ENCODE measurements at places on chromosomes 7 and 10.

GRCh38 chr7:9407816-9408215 is 974.4 kb downstream of the NXPH1 start:
- no peak for DNase-seq

- no peak for DNase-seq
Measured at GRCh38 chr7:128268233-128268632, 27.2 kb downstream of the LEP start.

- no peak for DNase-seq
Measured at GRCh38 chr10:74437822-74438221, 286.8 kb downstream of the ADK start.

GRCh38 chr10:63265222-63265617 is 132.1 kb downstream of the NRBF2 start:
- no peak for DNase-seq

DNA sequence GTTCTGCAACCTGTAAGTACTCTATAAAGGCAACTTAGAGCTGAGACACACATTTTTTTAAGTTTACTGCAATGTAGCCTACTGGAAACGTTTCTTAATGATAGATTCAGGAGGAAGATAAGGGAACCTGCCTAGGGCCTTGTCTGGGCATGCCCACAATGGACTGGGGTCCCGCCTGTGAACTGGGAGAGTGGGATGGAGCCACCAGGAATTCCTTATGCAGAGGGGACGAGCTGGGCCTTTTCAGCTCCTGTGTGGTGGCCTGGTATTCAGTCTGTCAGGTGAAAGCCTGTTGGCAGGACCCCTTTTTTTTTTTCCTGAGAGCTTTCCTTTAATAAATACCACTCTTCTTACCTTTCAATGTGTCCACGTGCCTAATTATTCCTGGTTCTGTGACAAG is 384.4 kb upstream of the ZWINT start:
- no peak for DNase-seq

DNA sequence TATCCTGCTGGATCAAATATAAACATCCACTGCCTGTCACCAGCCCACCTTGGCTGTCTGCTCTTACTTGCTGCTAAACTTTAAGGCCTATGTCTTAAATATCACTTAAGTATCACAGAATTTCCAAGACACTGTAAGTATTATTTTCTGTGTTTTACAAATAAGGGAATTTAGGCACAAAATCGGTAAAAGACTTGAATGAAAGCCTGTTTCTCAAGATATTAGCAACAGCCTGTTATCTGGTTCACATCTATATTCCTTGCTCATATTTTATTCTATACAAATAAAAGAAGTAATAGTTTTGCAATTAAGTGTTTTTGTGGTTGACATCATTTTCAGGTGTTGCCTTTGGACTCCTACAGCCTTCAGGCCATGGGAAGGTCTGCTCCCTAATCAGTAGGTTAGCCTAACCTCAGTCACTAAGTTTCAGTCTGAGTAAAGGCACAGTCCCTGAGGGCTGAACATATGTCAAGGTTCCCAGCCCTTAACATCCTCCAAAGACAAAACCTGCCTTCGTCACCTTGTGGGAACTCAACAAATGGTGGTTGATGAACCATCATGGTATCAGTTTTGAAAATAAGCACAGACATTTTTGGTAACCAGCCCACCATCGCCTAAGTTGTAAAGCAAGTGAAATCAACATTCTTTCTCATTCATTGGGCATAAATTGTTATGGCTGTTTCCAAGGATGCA is 127.1 kb downstream of the CREB5 start:
- DNase-seq, result no peak

DNA sequence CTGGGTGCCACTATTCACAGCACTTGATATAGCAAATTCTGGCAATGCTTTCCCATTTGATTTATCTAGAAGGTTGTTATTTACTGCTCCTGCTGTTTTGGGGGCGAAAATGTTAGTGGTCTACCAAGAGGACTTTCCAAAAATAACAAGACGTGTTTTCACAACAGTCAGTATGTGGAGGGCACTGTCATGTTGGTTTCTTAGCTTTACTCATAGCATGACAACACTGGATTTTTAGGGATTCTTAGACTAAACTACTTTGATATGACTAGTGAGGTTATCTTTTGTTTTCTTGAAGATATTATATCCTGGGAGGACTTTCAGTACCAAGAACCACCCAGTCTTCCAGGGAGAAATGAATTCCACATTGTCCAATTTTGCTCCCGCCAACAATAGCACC is 49.4 kb downstream of the NUDCD3 start:
- DNase-seq, result no peak

- no peak for DNase-seq
Measured at GRCh38 chr10:128386816-128387604, 260.8 kb upstream of the MKI67 start.

DNA sequence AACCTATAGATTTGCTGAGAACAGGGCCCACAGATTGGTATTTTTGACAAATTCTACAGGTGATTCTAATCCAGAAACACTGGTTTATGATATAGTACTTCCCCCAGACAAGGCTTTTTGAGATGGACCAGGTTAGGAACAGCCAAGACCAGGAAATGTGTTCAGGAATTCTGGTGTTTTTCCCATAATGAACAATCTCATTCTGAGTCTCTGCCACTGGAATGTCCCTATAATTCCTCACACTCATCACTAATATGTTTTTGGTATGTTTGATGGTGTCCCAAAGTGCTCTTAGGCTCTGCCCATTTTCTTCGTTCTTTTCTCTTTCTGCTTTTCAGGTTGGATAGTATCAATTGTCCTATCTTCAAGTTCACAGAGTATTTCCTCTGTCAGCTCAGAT is 107.2 kb upstream of the IGFBP3 start:
- DNase-seq, result no peak

DNA sequence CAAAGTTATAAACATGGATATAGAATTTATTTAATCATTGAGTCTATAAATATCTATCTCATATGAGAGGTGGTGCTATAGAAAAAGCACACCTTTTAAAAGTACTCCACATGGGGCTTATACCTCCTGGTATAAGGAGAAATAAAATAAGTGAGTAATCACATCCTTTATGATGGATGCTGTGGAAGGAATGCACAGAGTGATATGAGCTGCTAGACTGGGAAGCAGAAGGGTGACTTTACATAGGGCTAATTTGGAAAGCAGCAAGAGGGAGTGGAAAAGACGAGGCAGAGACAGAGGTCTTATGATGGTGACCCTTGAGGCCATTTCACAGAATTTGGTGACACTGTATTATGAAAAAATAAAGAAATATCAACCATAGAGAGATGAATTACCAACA is 59.4 kb upstream of the AHR start:
- DNase-seq, result no peak

GRCh38 chr10:43050011-43050410 is 26.9 kb upstream of the RET start:
- no peak for DNase-seq

DNA sequence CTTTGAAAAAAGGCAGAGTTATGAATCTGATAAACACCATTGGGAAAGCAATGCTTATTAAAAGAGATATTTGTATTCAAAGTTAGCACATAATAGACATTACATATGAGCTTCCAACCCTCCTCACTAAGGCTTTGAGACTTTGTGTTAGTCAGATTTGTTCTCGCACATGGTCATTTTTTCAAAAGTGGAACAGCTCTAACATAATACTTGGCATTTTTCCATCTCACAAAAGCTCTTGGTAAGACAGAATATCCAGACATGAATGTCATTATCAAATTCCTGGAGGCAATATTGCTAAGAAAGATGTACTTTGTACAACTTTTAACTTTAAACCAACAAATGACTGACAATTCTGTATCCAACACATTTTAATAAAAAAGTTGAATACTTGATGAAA is 292.4 kb upstream of the SMIM30 start:
- no peak for DNase-seq

DNA sequence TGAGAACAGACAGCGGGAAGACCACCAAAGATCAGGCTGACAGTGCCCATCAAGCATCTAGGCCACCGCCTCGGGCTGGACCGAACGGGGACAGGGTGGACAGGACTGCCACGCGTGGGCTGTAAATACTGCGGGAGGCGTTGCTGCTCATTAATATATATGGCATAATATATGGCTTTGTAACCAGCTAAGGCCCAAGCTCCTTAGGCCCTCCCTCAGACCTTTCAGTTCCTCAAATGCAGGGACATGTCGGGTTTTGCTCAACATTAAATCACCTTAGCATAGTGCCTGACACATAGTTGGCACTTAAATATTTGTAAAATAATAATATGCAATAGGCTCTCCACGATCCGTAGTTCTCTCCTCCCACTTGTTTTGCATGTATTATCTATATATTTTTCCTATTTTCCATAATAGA is 402 bp upstream of the TMEM168 start:
- no peak for DNase-seq

- no peak for DNase-seq
Measured at GRCh38 chr7:96059075-96059474, 262.8 kb downstream of the SLC25A13 start.

DNA sequence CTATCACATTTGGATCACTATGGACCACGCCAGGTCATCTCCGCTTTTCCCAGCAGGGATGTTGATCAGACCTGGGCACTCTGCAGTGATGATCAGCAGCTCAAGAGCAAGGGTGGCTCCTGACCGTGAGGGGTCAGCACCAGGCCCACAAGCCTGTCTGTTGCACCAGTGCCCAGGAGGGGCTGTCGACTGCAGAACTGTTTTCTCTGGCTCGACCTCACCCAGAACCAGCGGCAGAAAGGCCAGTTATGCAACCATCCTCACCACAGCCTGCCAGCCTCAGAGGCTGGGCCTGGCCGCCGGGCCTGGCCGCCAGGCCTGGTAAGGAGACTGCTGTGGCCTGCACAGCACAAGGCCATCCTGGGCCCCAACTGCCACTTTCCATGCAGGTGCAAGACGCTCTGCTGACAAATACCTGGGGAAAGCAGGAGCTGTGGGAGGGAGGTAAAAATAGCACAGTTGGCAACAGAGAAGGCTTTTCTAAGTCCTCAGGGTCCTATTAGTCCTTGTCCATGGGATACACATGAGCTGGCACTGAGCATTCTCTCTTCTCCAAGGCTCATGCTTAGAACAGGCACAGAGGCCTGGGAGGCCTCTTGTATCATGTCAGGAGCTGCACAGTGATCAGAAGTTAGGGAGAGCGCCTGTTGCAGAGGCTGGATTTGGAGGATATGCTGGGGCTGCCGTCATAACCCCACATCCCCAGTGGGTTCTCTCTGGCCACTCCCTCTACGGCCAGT is 17.5 kb downstream of the KCNMA1 start:
- no peak for DNase-seq

DNA sequence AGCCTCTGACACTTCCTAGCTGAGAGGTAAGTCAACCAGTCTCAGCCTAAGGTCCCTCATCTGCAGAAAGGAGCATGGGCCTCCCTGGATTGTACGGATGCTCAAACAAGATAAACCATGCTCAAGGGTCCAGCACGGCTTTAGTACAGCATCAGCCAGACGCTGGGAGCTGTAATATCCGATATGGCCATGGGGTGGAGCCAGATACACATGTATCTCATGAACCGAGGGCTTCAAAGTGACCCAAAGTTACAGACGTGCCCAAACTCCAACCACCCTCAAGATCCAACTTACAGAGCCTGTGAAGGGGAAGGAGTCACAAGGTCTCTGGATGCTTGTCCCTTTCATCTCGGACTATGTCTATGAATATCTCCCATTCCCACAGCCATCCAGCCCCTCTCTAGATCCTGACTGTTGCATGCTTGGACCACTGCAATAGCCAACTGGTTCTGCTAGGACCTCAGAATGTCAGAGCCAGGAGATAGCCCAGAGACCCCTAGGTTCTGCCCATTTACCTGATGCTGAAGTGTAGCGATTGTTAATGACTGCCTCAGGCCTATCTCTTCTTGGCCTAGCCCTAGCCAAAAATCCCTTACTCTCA is 142.4 kb downstream of the SH3PXD2A start:
- DNase-seq, result peak; percentile 89

DNA sequence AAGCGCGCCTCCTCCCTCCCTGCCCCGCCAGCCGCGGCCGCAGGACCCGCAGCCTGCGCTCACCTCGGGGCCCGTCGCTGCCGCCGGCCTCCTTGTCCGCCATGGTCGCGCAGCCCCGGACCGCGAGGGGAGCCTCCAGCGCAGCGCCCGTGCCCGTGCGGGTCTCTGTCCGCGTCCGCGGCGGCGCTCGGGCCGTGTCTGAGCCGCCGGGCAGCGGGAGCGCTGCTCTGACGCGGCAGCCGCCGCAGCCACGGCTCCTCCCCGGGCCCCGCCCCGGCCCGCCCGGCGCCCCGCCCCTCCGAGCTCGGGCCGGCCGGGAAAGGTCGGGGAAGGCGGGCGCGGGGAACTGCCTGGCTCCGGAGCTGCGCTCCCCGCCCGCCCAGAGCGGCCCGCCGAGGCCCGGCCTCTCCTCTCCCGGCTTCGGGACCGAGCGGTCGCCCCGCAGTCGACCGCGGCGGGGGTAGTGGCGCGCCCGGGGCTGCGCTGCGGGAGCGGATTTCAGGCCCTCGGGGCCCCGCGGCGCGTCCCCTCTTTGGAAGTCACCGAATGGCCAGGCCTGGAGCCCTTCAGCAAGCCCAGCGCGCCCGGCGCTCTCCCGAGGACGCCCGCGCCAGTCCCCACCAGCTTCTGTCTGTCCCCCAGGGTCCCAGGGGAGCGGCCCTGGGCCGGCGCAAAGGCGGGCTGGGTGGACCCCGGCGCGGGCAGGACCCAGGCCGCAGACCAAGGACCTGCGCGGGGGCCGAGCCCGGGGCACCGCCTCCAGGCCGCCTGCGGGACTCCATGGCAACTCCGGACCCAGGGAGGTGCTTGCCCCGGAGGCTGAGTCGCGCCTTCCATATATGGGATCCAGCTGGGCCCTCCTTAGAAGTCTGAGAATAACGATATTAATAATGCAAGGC is at the start of gene HSPA12A:
TSS of gene HSPA12A (minus strand) at position 200 of the 899 bp plus-strand sequence. CDS start at position 103, 97 bp downstream.
- peak; percentile 71 for DNase-seq

DNA sequence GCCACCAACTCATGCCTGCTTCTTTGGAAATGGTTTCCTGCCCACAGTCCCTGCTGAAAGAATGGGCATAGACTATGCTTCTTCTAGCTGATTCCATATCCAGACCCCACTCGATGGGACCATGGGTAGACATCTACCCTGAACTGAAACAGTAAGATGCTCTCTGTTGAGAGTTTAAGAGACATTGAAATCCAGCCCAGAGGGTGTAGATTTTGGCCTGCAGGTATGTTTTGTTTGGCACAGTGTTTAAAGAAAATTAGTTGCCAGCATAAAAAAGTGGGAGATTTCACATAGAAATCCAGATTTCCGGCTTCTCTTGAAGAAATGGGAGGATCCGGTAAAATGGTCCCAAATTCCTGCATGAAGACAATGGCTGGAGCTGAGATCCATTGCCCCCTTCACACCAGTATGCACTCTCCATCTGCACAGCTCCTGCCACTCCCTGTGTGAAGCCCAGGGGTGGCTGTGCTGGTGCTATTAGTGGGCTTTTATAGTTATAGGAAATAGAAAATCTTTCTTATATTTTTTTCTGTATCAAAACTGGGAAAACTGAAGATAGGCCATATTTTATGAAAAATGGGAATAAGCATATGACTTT is 218.1 kb downstream of the PTEN start:
- DNase-seq, result no peak

- DNase-seq, result no peak
Measured at GRCh38 chr10:5543623-5544022, 18.9 kb downstream of the CALML3 start.
